ENCODE measurements at places on chromosomes 3 and 15.

- peak; percentile 29 for DNase-seq
Observed at GRCh38 chr3:48273594-48274211, 32.8 kb downstream of the ZNF589 start.

- DNase-seq = no peak
Observed at GRCh38 chr15:62901909-62902546, 140.5 kb upstream of the TPM1 start.

GRCh38 chr3:2873986-2874385 is 236.2 kb downstream of the IL5RA start:
- DNase-seq = no peak

- no peak for DNase-seq
Observed at GRCh38 chr3:98885851-98886250, 15.6 kb downstream of the DCBLD2 start.

- DNase-seq = no peak
Observed at GRCh38 chr3:16945330-16945729, 60.6 kb downstream of the PLCL2 start.

GRCh38 chr3:4763604-4764247 is 215.5 kb upstream of the BHLHE40 start:
- no peak for DNase-seq

DNA sequence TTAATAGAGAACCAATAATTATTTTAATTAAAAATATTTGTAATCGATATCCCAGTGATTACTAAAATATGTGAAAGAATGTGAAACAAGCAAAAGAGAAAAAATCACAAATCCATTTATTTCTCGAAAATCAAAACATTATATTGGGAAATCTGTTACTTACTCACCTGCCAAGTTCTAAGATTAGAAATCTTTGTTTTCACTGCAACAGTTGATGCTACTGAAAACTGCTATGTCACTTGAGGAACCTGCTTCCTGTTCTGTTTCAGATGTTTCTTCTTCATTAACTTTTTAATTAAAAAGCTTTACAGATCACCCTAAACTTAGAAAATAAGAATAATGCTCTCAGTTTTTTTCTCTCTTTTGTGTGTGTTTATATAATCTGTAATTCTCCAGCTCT is 13.7 kb upstream of the DPH6 start:
- DNase-seq = no peak

GRCh38 chr15:47493357-47494247 is 223.7 kb upstream of the SEMA6D start:
- DNase-seq = no peak

GRCh38 chr3:4800595-4800994 is 178.6 kb upstream of the BHLHE40 start:
- no peak for DNase-seq

DNA sequence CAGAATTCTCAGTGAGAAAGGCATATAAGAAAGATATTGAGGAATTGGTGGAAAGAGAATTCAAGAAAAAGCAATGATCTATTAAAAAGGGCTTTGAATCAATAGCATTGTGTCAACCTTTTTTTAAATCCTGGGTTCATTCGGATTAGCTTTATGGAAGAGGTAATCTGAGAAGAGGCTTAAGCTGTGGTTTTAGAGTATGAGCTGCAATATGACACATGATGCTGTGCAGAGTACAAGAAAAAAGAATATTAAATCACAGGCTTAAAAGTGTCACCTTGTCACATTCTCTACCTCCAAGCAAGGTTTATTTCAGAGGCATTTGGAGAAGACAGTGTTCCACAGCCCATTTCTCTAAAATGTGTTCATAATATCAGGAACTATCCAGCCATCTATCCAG is 128.9 kb downstream of the RTP4 start:
- no peak for DNase-seq

DNA sequence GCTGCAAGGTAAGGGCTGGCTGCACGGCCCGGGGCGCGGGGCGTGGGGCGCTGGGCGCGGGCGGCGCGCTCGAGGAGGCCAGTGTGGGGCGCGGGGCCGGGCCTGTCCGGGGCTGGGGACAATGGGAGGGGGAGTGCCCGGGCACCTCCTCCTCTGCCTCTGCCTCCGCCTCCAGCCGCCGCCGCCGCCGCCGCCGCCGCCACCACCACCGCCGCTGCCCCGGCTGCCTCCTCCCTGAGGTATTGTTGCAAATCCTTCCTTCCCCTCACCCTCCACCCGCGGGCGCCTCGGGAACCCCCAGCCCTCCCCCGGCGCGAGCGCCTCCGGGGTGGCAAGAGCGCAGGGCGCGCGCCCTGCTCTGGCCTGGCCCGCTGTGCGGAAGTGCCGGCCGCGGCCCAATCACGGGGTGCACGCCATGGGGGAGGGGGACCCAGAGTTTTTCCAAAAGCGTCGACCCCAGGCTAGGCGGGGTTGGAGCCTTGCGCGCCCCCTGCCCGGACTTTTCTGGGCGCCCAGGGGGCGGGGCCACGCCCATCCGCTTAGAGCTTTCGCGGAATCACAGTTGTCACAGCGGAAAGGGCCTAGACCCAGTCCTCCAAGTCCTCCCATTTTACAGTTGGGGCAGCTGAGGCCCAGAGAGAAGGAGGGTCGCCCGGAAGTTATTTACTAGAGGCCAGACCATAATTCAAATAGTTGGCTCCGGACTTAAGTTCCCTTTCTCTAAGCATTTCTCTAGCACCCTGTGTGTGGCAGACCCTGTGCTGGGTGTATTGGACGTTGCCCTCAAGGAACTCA is at the start of gene LPP:
Gene LPP (plus strand): TSS at position 144 of the 795 bp plus-strand sequence. CDS start 251,964 bp downstream, outside the sequence.
- peak; percentile 29 for DNase-seq

DNA sequence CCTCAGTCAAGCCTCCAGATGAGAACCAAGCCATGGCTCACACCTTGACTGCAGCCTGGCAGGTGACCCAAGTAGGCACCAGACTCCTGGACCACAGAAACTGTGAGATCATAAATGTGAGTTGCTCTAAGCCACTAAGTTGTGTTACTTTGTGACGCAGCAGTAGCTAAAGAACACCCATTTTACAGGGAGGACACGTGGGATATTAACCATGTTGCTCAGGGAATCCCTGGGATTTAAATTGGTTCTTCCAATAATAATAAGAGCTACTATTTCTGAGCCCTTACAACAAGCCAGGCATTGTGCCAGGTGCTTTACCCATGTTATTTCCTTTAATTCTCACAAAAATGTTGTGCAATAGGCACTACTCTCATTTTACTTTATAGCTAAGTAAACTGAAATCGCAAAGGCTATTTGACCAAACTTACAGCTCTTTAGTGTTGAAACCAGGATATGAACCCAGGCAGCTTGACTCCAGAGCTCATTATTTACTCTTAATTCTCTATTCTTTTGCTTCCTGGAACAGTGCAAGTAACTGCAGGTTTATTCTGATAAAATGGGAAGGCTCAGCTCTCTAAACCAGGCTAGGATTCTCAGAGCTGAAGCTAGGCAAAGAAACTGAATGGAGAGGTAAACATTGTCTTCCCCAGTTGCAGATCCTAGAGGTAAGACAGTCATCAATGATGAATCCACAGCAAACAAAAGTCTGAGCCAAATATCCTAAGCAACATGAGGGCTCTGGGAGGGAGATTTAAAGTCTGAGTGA is 294.4 kb downstream of the KBTBD8 start:
- DNase-seq = no peak

GRCh38 chr3:135740211-135740610 is 225.3 kb upstream of the PPP2R3A start:
- DNase-seq = no peak

- DNase-seq = no peak
Observed at GRCh38 chr3:792630-793029, 300.2 kb upstream of the CNTN6 start.

GRCh38 chr15:62979252-62979651 is 63.3 kb upstream of the TPM1 start:
- no peak for DNase-seq

- DNase-seq = no peak
Observed at GRCh38 chr15:78567531-78567930, 2.2 kb downstream of the CHRNA5 start.

DNA sequence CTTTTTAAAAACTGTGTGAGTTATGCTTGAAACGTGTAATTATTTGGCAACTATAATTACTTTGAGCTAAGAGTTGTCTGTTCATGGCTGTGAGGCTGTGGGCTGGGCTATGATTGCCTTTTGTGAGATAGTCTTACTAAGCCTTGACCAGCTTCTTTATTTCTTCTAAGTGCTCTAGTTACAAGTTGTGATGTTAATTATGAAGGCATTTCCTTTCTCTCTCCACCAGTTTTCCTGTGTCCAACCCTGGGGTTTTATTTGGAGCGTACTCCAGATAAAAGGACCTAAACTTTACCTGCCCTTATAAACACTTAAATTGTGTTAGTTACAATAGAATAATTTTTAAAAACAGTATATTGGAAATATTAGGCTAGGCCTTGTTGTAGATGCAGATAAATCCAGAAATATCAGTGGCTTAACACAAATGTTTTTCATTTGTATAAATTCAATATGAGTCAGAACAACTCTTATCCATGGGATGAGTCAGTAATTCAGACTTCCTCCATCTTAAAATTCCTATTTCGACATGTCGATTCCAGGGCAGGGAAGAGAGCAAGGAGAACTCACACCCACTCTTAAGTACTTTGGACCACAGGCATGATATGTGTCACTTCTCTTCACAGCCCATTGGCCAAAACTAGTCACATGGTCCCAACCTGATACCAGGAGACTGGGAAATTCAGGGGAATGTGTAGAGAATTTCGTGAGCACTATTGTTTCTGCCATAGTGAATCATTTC is 17.0 kb downstream of the TMEM62 start:
- DNase-seq = no peak

DNA sequence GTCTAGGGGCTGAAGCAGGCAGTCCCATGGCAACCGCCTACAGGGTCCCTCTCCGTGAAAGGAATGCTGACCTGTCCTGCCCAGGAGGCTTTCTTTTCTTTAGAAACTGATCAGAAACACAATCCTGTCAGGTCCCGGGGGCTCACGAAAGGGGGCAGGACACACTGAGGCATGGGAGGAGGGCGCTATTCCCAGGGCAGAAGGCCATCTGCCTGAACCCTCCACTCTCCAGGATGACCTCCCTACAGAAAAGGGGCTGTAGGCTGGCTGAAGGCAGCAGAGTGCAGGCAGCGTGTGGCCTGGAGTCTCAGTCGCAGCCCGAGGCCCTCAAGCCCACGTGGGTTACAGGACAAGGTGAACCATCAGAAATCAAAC is 18.4 kb upstream of the LRRK1 start:
- no peak for DNase-seq

GRCh38 chr3:189652042-189652441 is 20.9 kb downstream of the TP63 start:
- DNase-seq = no peak

- no peak for DNase-seq
Observed at GRCh38 chr3:59920822-59921221, 871.0 kb upstream of the CFAP20DC start.

GRCh38 chr3:83426300-83426699 is 1532.5 kb upstream of the CADM2 start:
- no peak for DNase-seq

- DNase-seq = no peak
Observed at GRCh38 chr3:50136714-50137405, 18.3 kb upstream of the SEMA3F start.

- DNase-seq = no peak
Observed at GRCh38 chr3:24722087-24722486, 227.4 kb upstream of the THRB start.

DNA sequence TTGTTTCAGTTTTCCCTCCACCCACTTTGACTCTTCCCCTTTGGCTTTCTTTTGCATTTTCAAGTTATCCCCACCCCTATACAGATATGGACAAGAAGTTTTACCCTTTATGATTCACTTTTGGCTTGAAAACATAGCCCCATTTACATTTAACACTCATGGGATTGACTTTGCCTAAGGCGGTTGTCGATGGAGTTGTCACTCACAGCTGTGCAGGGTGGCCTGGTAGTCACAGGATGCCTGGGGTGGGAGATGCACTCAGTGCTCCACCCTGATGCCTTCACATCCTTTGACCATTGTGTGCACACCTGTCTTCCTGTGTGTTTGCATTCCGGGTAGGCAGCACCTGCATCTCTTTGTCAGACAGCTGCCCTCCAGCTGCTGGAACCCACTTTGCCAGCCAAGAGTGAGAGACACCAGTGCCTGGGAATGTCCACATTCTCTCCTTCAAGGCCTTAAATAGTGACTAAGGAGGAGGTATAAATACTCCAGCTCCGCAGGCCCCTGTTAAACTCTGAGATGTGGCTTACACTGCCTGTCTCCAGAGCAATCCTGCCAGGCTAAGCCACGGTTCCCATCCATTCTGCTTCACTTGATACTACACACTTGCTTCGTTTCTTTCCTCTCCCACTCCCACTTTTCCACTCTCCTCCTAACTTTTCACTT is 191.5 kb upstream of the SLC24A5 start:
- no peak for DNase-seq

DNA sequence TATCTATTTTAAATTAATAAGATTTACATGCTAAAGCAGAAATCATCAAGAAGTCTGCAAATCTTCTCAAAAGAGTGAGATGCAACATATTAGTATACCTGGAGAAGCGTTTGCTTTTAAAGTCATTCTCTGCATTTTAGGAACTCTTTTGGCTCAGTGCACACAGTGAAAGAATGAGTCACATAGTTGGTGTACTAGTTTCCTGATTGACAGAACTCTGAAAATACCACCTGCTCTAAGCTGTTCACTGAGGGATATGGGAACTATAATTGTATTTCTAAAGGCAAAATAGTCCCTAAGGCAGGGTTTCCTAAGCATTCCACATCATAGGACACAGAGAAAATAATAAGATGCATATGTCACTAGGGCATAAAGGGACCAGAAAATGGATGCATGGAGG is 838.5 kb downstream of the DIPK2A start:
- DNase-seq = no peak

DNA sequence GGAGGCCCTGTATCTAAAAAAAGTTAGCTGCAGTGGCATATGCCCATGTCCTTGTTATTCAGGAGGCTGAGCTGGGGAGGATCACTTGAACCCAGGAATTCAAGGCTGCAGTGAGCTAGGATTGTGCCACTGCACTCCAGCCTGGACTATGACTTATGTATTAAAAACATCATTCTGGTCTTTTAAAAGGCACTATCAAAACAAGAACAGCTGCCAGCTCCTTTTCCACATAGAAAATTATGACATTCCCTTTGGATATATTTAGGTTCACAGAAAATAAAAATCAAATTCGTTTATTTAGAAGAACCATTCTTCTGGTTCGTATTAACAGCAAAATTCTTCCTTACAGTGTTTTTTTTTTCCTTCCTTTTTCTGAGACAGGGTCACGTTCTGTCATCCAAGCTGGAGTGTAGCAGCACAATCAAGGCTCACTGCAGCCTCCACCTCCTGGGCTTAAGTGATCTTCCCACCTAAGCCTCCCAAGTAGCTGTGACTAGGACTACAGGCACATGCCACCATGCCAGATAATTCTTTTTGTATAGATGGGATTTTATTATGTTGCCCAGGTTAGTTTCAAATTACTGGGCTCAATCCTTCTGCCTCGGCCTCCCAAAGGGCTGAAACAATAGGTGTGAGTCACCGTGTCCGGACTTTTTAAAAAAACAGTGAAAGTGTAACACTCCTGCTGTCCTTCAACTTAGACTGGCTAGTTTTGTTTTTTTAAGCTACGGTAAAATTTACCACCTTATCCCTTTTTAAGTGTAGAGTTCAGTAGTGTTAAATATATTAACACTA is 13.9 kb downstream of the ICE2 start:
- no peak for DNase-seq

- no peak for DNase-seq
Observed at GRCh38 chr3:66472313-66473134, 28.3 kb downstream of the LRIG1 start.

- DNase-seq = no peak
Observed at GRCh38 chr15:70415398-70415797, 317.7 kb upstream of the TLE3 start.

Measured in activated naive CD4-positive, alpha-beta T cell (primary cell).